Putamen (tissue), 1 donor: ENCODE measurements at places on chromosomes 12 and 14.

DNA sequence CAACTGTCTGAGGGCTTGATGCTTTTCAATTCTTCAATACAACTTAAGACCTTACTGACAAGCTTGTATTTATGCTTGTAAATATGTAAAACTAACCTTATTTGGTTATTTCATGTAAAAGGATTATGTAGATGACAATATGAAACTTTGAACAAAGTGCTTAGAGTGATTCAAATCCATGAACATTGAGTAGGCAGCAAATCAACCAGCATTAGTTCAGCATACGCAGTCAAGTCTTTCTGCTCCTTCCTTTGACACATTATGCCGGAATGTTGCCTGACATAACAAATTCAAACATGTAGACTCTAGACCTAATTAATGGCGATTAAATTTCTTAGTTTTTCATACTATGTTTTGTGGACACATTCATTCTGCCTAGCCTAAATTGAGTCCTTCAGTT lies 105.2 kb downstream of the FGD4 start:
- DNase-seq: no peak

DNA sequence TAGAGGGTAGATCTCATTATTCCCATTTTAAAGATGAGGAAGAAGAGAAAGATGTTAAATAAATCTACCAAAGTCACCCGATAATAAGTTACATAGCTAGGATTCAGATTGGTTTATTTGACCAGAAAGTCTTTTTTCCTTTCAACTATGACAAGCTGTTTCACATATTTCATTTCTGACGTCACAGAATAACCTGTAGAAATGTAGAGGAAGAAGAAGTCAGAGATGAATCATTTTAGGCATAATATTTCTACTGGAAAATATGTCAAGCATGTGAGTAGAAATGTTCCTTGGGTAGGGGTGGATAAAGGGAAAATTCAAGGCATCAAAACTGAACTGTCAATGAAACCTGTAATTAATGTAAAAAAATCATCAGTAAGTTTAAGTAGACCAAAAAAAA lies 107.0 kb downstream of the MGST1 start:
- DNase-seq: no peak

DNA sequence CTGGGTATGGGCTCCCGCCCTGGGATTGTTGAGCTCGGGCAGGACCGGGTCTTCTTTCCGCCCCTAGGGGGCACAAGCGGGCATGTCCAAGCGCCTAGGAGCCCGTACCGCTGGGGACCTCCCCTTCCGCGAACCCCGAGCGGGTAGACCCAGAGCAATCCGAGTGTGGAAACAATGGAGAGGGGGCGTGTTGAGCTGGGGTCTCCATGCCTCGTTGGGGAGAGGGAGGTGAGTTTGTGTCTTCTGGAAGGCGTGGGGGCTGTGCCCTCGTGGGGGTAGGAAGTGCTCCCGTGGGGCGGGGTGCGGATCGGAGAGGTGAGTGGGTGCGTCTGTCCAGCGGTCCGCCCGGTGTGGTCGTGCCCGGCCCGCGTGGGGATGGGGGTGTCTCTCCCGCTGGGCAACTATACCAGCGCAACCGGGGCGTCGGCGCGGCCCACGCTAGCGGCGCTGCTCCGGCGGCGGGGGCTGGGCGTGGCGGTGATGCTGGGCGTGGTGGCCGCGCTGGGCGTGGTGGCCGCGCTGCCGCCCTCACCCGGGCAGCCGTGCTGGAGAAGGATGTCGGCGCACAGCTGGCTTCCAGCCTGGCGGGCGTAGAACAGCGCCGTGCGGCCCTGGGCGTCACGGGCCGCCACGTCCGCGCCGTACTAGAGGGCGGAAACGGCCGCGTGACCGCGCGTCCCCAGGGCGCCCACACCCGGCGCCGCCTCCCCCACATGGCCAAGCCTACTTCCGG lies 12.2 kb downstream of the AGAP2 start:
- DNase-seq: no peak

DNA sequence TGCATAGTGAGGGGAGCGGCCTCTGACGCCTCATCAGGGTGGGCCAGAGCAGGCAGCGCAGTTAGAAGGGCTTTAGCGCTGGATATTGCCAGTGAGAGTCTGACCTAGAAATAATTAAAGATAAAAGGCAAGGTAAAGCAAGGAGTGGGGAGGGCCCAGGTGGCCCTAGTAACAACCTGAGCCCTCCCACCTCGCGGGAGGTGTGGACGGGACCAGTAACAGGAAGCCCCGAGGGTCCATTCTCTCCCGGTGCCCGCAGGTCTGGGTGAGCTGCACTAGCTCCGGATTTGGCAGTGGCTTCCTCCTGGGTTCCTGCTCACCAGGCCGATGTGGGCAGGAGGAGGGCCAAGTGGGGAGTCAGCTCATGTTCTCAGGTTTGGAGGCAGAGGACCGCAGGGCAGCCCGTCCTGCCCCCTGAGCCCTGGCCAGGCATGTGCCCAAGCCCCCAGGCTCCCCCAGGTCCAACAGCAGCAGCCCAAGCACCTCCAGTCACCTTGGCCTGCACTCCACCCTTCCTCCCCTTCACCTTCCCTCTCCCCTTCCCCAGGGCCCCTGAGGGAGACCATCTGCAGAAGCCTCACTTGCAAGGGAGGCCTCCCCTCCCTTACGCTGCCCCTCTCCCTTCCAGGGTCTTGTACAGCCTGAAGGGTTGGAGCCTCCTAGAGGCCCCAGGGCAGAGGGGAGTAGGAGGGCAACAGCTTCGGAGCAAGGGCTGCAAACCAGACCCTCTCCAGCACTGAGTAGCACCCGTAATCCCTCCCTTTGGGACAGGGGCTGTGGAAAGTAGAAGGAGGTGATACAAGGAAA lies 144.3 kb upstream of the FKBP4 start:
- no peak for DNase-seq

- no peak for DNase-seq
Observed at GRCh38 chr14:101590062-101590461, 28.8 kb downstream of the DIO3 start.
